ENCODE measurements at places on chromosomes 2 and 18.

- DNase-seq: no peak
Observed at GRCh38 chr18:63155169-63155852, 164.3 kb downstream of the BCL2 start.

DNA sequence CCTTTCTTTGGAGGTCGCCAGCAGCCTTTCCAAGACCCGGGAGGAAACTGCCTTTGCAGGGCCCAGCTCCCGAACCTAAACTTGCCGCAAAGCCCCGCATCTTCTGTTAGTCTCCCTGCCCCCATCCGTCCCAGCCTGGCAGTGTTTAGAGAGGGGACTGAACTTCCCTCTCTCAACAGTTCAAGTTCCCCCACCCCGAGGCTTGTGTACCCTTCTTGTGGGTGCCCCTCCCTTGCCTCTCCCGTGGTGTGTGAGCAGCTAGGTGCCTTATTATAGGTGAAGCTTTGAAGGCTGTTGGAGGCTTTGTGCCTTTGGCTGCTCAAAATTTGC is 1.4 kb downstream of the LBH start:
- DNase-seq: no peak

- no peak for DNase-seq
Observed at GRCh38 chr2:234535464-234535863, 38.6 kb upstream of the ARL4C start.

DNA sequence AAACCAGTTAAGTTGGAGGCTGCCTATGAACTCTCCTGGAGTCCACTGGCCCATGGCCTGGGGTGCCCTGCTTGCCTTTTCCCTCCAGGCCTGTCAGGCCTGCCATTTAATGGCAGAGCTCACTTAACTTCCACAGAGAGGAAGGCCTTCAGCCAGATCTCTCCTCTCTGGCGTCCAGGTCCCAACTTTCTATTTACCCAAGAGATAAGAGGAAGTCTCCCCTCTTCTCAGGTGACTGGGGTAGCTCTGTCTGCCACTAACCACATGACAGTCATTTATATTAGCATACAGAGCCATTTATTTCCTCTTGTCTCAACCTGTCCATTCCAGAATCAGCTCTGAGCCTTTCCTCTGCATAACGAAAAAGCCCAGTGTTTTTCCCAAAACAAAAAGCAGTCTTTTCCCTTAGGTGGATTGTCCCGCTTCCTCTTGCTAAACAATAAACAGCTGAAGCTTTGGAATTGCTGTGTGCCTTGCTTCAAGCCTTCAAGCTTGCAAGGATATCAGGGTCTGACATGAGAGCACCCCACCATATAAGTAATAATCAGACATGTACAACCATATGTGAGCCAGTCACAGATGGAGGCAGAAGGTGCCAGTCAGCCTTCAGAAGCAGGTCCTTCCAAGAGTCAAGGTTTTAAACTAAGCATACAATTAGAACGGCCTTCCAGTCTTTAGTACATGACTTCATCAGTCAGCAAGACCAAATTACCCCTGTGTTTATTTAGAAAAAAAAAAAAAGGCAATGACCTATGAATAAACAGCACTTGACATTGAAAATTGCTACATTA is 71.2 kb upstream of the STPG4 start:
- DNase-seq: peak; percentile 45

DNA sequence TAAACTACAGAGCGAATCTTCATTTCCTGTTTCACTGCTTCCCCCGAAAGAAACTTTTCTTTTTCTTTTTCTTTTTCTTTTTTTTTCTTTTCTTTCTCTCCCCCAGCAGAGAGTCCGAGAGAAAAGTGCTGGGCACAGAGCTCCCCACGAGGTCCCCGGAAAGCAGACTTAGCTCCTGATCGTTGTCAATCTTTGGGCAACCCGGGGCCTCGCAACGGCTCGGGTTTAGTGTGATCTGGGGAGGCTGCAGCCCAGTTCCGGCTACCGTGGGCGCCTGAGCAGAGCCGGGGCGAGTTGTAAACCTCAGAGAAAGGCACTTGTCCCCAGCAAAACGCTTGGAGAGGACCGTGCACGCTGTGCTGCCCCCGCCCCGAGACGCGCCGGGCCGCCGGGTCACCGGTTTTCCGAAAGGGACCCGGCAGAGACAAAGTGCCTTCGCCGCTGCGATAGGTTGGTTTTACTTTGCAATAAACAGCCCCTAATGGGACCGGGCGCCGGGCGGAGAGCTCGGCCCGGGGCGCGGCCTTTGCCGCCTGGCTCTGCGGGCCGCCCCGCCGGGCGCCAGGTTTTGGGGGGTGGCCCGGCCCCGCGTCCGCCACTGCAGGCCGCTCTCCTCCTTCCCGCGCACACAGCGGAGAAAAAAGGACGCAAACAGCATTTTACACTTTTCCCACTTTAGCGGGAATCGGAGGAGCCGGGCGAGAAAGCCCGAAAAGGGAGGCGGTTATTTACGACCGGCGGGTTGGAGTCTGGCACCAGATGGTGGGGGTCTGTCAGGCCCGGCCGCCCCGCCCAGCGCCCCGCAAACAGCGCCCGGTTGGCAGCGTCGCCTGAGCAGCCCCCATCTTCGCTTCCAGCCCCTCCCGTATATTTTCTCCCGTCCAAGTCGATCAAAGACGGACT is 136.0 kb downstream of the INSIG2 start:
- DNase-seq: no peak

- no peak for DNase-seq
Observed at GRCh38 chr18:57432140-57432539, 3.0 kb upstream of the ONECUT2 start.

- DNase-seq: no peak
Observed at GRCh38 chr18:49839012-49839411, 25.7 kb upstream of the ACAA2 start.

DNA sequence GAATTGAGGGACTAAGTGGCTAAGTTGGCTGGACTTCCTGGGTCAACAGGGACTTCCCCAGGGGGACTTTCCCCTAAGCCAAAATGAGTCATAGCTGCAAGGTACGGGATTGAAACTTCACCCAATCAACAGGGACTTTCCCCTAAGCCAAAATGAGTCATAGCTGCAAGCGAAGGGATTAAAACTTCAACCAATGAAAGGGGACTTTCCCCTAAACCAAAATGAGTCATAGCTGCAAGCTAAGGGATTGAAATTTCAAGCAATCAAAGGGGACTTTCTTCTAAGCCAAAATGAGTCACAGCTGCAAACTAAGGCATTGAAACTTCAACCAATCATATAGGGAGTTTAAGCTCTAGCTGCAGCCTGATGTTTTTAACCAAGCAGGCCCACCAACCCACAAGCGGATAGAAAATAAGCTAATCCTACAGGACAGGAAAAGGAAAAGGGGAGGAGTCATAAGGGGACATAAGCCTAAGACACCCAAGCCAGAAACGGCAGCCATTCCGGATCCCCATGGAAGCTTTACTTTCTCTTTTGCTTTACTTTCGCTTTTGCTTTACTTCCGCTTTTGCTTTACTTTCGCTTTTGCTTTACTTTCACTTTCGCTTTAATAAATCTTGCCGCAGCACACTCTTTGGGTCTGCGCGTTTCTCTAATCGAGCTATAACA is 1375.4 kb upstream of the CELF4 start:
- no peak for DNase-seq

GRCh38 chr18:45161850-45162249 is 453.4 kb upstream of the SLC14A2 start:
- no peak for DNase-seq

DNA sequence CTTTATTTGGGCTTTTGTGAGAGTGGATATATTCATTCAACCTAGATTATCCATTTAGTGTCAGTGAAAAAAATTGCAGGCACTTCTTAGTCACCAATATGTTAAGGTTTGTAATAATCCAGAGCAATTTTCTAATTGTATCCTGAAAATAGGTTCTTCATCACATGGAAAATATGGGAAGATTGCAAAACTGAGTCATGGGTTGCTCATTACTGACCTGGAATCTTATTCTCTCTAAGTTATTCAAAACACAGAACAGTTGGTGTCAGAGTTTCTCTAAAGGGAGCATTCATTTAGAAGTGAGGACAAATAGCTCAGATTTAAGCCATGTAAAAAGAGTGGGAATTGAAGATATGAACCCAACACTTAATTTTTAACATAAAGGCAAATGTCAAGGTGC is 181.3 kb downstream of the IKZF2 start:
- DNase-seq: peak; percentile 58

DNA sequence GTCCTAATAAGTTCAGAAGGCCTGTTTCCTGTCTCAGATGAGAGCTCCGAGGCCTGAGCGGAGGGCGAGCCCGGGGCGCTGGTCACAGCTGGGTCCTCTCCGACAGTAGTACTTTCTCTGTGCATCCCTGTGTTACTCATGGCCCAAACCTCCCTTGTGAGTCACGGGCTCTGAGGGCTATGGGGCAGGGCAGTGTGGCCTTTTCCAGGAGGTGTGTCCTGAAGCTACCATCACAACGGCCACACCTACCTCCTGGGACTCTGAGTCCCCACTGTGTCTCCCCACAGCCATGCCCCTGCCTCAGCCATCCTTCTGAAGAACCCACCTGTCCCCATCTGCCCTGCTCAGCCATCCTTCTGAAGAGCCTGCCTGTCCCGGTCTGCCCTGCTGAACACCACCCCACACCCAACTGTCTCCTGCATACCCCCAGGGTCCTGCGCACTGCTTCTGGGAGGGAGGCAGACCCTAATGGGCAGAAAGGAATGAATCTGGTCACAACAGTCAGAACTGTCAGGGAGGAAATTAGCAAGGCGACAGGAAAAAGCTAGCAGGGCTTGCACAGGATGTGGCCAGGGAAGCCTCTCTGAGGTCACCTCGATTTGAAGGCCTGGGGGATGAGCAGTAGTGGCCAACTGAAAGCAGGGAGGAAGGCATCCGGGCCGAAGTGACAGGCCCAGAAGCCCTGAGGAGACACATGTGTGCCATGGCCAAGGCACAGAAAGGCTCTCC is 145.4 kb upstream of the RIOK3 start:
- DNase-seq: peak; percentile 7

GRCh38 chr2:25358836-25359235 is 17.1 kb upstream of the DNMT3A start:
- DNase-seq: no peak

DNA sequence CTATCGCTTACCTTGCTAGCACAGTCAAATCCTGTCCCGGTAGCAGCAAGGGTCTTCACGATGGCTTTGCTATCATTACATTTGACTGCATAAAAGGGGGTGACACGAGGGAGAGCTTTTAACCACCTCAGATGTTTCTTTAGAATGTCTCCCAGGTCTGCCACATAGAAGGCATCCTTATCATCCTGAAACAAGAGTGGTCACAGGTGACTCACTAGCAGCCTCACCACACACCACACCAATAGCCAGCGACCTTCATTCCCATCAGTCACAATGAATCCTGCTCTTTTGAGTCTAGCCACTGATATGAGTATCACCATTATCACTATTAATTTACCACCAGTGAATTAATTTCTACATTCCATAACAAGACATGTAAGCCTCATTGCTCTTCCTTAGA is 3.7 kb downstream of the ODC1 start:
- no peak for DNase-seq

GRCh38 chr2:158291544-158292180 is 164.9 kb downstream of the CCDC148 start:
- peak; percentile 63 for DNase-seq

DNA sequence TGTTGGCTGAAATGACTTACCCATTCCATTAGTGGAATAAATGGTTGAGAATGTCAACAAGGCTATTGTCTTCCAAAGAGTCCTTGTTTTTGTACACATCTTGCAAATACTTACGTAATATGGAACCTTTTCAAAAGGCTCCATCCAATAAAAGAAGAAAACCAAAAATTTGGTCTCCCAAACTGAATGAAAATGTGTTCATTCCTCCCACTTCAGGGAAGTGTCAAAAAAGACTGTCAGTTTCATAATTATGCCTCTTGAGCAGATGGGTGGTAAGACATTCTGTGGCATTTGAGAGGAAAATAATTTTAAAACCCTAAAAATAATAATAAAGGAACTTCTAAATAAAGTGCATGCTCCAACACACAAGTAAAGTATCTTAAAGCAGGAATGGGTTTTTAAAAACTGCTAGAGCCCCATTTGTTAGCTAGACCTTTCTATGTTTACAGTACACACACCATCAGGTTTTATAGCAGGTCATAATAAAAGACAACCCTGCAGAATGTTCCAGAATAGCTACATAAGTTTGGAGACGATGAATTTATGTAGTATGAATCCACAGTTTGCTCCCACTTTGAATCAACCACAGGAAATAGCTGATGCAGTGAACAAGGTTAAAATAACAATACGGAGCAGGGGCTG is 843.7 kb downstream of the LRRTM4 start:
- no peak for DNase-seq

DNA sequence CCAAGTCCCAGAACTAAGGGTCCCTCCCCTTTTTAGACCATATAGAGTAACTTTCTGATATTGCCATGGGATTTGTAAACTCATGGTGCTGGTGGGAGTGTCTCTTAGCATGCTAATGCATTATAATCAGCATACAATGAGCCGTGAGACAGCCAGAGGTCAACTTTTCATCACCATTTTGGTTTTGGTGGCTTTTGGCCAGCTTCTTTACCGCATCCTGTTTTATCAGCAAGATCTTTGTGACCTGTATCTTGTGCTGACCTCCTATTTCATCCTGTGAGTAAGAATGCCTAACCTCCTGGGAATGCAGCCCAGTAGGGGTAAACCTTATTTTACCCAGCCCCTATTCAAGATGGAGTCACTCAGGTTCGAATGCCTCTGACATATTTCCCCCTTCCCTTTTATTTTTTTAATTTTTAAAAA is 148.2 kb downstream of the PHLPP1 start:
- no peak for DNase-seq

- DNase-seq: no peak
Observed at GRCh38 chr2:134293719-134294537, 40.1 kb downstream of the MGAT5 start.

- DNase-seq: no peak
Observed at GRCh38 chr2:231393149-231394131, 2.1 kb upstream of the B3GNT7 start.

DNA sequence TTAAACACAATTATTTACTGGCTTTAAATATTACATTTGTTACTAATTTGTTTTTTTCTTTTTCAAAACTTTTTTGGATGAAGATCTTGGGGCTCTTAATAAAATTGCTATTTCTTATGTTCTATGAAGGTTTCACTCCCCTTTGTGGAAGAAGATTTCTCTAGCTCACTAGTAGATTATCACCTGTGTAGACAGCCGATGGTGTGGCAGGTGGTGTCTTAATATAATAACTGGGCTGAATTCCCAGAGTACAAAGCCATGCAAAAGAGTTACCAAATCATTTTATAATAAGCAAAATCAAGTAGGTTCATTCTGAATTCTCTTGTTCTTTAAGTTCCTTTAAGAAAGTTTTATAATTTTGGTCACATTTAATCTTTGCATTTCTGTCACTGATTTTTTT is 233.7 kb downstream of the CCDC102B start:
- no peak for DNase-seq

DNA sequence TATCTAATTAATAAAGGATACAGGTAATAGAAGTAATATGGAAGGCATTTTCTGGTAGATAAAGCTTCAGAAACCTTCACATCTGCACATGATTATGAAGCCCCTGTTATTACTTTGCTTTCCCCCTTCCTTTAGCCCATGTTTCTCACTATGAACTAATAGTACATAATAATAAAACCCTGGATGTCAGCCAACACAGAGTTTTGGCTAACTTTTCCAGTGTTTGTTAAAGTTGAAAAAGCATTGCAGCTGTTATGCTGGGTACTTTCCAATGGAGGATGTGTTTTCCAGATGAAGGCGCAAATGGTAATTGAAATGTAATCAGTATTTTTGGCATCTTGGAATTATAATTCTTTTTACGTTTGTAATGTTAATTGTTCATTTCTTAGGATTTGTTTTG is 43.5 kb downstream of the SPTBN1 start:
- DNase-seq: peak; percentile 64
